ENCODE measurements at places on chromosomes 6 and 20. TPM values are rescaled to one million over a fixed set of nuclear protein-coding genes. Genes with fewer than 3 reads are reported as not detected.

The WFDC13 gene
- total RNA-seq = not detected

The PPDPF gene
- total RNA-seq = 298 TPM

The TTK gene
- 0.46 TPM for total RNA-seq

The SCP2D1 gene
- total RNA-seq = not detected

The NRSN1 gene
- not detected for total RNA-seq

GRCh38 chr6:27076116-27076515 is 171.4 kb upstream of the PRSS16 start:
- DNase-seq = no peak
- H3K4me1 ChIP-seq = peaks cover 4% of the 10 kb centered on the region
- H3K36me3 ChIP-seq = no peaks in the 10 kb centered on the region
- no peak overlapping the region for H3K27ac ChIP-seq
- H3K27me3 ChIP-seq = peaks cover 71% of the 10 kb centered on the region

DNA sequence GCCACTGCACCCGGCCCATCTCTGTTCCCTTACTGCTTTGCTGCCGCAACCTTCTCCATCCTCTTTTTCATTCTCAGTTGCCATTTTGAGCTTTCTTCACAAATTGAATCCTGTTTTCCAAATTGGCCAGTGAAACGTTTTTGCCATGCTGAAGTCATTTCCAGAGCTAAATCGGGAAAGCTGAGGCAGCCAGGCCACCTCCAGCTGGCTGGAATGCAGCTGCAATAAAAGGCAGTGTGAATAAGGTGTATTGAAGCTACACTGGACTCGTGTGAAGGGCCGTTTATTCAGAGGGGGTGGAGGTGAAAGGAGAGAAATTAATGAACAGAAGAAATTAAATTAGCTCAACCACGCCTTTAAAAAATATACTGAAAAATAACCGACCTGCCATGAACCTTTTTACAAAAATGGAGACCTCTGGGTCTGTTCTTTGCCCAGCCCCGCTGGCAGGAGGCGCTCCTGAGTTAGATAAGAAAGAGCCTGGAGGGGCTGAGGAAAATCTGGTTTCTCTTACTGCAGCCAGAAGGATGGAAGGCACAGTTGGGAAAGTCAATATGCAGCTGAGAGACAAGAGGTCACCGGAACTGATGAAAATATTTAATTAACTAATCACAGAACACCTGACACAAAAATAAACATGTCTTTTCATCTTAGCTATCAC is 283.9 kb downstream of the FOXC1 start:
- no peak for DNase-seq
- H3K4me1 ChIP-seq = no peaks in the 10 kb centered on the region
- no peaks in the 10 kb centered on the region for H3K27me3 ChIP-seq
- no peaks in the 10 kb centered on the region for H3K36me3 ChIP-seq
- H3K27ac ChIP-seq = no peak overlapping the region
- H3K4me3 ChIP-seq = no peak overlapping the region

DNA sequence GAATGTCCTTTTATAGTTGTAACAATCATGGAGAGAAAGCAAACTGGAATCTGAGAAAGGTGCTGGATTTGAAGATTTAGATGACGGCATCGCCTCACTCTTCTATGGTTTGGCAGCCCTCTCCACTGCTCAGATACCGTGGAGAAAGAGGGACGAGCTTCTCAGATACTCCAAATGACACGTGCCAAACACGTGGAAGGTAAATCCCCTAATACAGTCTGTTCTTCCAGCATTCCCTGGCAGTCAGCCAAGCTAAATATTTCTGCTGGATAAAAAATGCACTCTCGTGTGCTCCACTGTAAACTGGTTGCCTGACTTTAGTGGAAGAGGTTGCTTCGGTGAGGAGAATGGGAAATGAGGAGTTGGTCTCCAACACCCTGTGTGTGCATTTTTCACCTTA is 16.7 kb upstream of the PRDM1 start:
- no peak overlapping the region for H3K27ac ChIP-seq
- no peak for DNase-seq
- H3K36me3 ChIP-seq = no peaks in the 10 kb centered on the region
- H3K4me1 ChIP-seq = no peaks in the 10 kb centered on the region
- H3K27me3 ChIP-seq = peaks cover 20% of the 10 kb centered on the region

GRCh38 chr6:11006061-11006460 is 38.0 kb downstream of the ELOVL2 start:
- no peak overlapping the region for H3K27ac ChIP-seq
- H3K36me3 ChIP-seq = no peaks in the 10 kb centered on the region
- H3K4me3 ChIP-seq = no peak overlapping the region
- no peak for DNase-seq
- H3K4me1 ChIP-seq = peaks cover 29% of the 10 kb centered on the region
- no peaks in the 10 kb centered on the region for H3K27me3 ChIP-seq

- H3K27ac ChIP-seq = no peak overlapping the region
- DNase-seq = no peak
- peaks cover 6% of the 10 kb centered on the region for H3K4me1 ChIP-seq
These were observed 4.9 kb upstream of the PACSIN1 start for GRCh38 chr6:34460796-34461507.
